Stimulated activated CD4-positive, alpha-beta T cell treated with anti-CD3 and anti-CD28 coated beads, Interleukin-2, amount 100 ng/mL, for 4 hours (primary cell): ENCODE measurements at places on chromosomes 13 and 19.

- DNase-seq: no peak
Measured at GRCh38 chr19:40157059-40157458, 34.2 kb upstream of the MAP3K10 start.

- no peak for DNase-seq
Measured at GRCh38 chr13:113172419-113172926, 14.0 kb downstream of the PROZ start.

DNA sequence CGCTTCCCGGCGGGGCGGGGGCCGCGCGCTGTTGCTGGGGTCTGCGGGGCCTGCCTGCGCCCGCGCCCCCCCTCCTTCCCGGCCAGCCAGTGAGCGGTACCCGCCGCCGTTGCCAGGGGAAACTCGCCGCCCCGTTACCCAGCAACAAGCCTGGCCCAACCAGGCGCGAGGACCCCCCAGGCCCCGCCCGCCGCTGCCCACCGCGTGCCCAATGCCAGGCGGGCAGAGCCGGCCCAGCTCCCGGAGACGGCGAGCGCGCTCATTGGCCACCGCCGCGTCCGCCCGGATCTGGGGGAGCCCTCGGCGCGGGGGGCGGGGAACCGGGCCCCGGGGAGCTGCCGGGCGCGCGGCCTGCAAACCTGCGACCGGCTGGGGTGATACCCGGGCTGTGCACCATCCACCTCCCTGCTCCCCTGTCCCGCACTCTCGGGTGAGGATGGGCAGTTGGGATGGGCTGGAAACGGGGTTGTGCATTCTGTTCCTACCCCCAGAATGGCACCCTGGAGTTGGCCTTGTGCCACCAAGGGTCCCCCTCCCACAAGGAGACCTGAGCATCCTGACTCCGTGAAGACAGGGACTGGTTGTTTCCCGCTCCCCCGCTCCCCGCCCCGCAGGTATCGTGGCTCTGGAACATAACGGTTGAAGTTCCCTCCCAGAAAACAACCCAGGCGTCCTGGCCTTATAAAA, 8.8 kb upstream of the BBC3 start:
- DNase-seq: no peak

DNA sequence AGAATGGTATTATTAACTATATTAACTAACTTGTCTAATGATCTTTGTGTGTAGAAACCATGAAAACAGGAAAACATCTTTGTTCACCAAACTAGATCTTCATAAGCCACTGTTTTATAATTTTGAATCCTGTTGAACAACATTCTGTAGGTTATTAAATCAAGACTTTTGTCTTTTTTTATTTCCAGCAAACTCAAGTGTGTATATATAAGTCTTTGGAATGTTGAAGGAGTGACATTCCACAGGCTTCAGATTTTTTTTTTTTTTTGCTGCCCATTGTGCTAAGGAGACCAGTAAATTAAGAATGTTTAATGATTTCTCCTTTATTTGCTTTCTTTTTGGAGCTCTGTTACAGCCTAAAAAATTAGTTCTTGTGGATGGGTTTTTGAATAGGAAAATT, 89.6 kb downstream of the LMO7 start:
- no peak for DNase-seq

DNA sequence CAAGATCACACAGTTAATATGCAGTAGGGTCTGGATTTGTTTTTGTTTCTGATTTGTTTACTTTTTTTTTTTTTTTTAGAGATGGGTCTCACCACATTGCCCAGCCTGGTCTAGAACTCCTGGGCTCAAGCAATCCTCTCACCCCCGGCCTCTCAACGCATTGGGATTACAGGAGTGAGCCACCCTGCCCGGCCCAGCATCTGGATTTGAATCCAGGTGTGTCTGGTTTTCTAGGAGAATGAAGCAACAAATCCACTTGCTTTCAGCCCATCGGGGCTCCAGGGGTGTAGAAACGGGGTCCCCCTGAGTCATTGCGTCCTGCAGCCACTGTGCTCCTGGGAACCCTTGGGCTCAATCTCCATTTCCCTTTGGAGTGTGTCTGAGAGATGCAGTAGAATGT, 6.6 kb downstream of the CACNG8 start:
- no peak for DNase-seq

- no peak for DNase-seq
Measured at GRCh38 chr19:17137417-17137816, 61.8 kb downstream of the MYO9B start.

DNA sequence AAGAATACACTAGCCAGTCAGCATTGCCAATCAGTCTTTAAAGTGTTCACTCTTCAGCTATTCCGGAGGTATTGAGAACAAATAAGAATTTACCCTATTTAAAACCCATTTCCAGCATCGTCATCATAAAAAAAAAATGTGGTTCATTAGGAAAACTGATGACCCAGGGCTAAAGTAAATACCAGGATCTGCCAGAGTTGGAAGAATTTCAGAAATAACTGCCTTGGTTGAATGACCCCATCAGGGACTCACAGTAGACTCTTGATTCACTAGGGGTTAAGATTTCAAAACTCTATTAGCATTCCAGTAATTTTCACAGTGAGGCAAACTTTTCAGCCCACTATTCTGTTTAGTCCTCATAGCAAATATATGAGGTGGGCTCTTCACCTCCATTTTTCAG, 377.0 kb downstream of the ITGBL1 start:
- DNase-seq: no peak

- no peak for DNase-seq
Measured at GRCh38 chr13:39451860-39452301, 151.1 kb downstream of the LHFPL6 start.

DNA sequence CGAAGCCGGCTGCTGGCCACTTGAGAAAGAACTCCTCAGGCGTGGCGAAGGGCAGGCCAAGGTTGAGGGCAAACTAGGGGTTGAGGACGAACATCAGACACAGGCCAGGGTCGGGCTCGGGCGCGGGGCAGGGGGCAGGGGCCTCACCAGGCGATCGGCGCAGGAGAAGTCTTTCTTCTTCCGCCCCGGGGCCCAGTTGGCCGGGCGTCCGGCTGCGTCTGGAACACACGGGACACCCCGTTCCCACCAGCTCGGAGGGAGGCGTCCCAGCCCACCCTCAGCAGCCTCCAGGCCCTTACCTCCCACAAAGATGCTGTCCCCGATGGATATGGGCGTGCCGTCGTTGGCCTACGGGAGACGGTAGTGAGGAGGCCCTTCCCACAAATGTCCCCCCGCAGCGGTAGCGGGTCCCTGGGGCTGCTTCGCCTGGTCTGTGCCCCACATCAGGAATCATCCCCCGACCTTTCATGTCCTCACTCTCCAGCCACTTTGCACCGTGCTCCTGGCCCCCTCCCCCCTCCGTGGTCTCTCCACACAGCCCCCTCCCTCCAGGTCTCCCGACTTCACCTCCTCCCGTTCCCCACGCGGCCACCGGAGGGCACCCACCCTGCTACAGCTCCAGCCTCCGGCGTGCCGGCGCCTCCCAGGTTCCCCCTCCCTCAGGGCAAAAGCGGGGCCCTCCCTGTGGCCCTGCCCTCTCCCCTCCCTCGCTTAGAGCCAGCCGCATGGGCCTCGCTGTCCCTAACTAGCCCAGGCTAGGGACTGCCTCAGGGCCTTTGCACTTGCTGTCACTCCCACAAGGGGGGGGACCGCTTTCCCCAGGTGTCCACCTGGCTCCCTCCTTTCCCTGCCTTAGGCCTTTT, 4.8 kb downstream of the PNKP start:
- DNase-seq: no peak

- no peak for DNase-seq
Measured at GRCh38 chr13:40549500-40550094, 116.8 kb downstream of the FOXO1 start.

- DNase-seq: no peak
Measured at GRCh38 chr19:6412447-6413091, 12.0 kb downstream of the KHSRP start.

DNA sequence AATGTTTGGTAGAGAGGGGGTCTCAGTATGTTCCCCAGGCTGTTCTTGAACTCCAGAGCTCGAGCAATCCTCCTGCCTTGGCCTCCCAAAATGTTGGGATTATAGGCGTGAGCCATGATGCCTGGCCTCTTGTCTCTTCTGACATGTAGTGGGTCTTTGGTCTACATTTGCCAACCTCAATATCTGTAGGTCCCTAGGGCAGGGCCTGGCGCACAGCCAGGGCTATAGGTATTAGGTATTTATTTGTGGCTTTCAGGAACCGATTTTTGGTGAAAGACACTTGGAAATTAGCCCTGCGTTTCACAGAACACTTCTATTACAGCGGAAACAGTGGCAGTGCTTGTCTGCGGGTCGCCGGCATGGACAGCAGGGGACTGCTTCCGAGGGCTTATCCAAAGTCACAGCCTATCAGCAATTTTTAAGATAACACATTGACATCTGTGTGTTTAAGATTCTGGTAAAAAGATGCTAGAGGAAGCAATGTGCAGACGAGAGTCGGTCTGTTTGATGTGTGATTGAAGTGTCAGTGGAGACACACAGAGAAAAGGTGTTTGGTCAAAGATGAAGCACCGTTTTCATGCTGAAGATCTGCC, 14.5 kb downstream of the ZNF536 start:
- no peak for DNase-seq

DNA sequence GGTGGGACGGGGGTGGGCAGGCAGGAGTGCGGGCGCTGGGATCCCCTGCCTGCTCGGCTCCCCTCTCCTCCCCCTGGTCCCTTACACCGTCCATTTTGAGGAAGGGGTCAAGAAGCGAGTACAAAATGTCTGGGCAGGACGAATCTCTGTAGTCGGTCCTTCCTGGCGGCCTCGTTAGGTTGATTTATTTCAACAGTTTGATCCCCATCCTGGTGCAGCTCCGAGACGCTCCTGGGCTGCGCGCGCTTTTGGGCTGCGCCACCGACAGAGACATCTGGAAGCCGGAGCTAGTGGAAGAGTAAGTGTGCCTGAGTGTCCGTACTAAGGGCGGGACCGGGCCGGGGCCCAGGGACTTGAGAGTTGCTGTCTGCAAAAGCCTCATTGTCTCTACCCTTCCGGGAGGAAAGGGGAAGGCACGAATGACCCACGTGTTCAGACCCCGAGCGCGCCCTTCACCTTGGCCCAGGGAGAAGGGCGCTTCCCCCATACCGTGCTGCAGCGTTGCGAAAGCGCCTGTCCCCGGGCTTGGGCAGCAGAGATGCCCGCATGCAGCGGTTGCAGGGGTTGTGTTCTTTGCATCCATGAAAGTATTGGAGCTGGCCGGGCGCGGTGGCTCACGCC, 1.8 kb downstream of the ZNF114 start:
- no peak for DNase-seq

GRCh38 chr19:1884291-1884718, 991 bp downstream of the ABHD17A start:
- no peak for DNase-seq

- DNase-seq: no peak
Measured at GRCh38 chr19:29372921-29373797, 152.6 kb upstream of the VSTM2B start.

DNA sequence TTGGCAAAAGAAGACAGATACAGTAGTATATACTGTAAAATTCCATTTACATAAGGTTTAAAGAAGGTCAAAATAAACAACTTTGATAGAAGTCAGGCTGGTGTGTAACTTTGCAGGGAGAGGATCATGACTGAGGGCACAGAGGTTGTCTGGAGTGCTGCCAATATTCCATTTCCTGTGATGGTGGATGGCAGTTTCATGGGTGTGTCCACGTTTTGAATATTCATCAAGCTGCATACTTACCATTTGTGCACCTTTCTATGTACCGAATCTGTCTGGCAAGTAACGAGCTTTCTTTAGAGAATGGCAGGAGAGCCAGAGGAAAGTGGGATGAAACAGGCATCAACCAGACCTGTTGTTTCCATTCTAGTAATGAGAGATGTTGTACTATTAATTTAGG, 420.5 kb upstream of the HTR2A start:
- no peak for DNase-seq

GRCh38 chr13:110812869-110813645, 99.6 kb downstream of the ING1 start:
- no peak for DNase-seq

GRCh38 chr13:100825557-100825956, 151.0 kb upstream of the TMTC4 start:
- no peak for DNase-seq

DNA sequence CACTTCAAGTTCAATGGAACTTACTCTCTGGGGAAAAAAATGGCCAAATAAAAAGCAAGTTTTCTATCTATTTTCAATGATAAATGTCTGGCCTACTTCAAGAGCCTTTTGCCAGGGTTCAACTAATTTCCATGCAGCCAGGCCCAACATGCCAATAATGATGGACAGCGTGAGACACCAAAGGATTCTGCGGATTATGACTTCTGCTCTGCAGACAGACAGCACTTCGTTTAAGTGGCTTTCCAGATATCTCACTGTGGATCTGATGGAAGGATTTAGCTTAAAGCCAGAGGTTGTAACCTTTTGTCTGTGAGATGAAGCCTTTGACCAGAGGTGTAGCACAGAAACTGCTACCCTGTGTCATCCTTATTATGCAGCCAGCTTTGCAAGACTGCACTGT, 614.2 kb downstream of the DCT start:
- DNase-seq: no peak

GRCh38 chr13:110286833-110287819, 19.8 kb downstream of the COL4A1 start:
- no peak for DNase-seq

DNA sequence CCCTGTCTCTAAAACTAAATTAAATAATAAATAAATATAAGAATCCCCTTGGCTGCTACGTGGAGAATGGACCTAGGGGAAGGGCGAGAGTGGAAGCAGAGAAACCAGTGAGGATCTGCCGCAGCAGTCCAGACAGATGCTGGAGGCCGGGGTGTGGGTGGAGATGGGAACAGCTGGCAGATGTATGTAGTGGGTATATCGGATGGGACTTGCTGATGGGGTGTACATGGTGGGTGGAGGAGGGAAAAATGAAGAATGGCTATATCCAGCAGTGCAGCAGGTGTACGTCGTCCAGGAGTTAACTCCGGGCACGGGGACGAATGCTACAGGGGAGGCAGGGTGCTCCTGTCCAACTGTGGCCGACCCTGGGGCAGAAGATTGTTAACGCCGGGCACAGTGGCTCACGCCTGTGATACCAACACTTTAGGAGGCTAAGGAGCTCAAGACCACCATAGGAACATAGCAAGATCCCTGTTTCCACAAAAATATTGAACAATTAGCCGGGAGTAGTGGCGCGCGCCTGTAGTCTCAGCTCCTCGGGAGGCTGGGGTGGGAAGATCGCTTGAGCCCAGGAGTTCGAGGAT, 654 bp downstream of the CEP89 start:
- DNase-seq: no peak

- DNase-seq: no peak
Measured at GRCh38 chr19:13366529-13367143, 139.6 kb downstream of the CACNA1A start.
